ENCODE measurements at places on chromosomes 11 and 22.

GRCh38 chr11:69060806-69061712, 12.3 kb downstream of the TPCN2 start:
- ATAC-seq, result no peak

DNA sequence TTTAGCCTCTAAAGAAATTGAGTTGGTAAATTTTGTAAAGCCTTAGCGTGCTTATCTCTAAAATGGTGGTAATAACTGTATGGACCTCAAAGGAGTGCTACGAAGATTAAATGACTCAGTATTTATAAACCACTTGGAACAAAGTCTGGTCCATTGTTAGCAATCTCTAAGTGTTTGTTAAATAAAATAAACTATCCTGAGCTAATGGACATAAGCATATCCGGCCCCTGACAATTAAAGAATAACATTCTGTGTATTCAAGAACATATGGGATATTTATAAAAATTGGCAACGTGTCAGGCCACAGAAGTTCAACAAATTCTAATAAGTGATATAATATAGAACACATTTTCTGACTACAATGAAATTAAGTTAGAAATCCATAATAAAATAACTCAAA, 71.0 kb downstream of the MYEOV start:
- no peak for ATAC-seq

DNA sequence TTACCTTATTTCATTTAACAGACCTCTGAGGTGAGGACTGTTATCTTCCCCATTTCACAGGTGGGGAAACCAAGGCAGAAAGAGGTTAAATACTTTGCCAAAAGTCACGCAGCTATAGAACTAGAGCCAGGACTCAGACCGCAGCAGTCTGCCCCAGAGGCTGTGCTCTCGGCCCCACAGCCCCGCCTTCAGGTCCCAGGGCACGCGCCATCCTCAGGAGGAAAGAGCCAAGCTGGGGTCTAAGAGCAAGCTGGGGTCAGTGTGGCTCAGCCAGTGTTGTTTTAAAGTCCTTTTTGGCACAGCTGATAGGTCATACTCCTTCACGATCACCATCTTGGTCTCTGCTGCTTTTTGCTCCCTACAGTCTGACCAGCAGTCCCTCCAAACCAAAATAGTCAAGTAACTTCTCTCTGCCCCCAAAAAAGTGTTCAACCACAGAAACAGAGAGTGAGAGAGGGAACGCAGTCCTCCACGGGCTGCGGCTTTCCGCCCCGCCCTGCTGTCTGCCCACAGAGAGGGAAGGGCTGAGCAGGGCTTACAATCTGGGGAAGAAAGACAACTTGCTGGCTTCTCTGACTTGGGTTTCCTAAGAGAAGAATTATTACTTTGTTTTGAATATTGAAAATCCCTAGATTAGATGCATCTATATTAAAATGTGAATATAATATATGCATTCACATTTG, 137.2 kb upstream of the OPCML start:
- no peak for ATAC-seq

DNA sequence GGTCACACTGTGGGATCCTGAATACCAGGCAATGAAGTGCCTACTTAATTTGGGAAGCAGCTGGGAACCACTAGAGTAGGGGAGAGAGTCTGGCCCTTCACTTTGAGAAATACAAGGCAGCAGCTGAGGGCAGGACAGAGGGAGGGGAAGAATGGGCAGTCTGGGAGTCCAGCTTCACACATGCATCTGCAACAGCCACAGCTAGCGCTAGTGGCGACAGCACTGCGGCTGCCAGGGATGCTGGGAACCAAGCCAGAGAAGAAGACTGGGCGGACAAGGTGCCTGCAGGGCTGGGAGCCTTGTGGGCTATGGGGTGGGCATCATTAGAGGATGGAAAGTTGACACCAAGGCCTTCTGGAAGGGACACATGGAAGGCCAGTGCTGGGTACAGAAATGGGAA, 15.8 kb downstream of the SCUBE2 start:
- peak; percentile 39 for ATAC-seq

DNA sequence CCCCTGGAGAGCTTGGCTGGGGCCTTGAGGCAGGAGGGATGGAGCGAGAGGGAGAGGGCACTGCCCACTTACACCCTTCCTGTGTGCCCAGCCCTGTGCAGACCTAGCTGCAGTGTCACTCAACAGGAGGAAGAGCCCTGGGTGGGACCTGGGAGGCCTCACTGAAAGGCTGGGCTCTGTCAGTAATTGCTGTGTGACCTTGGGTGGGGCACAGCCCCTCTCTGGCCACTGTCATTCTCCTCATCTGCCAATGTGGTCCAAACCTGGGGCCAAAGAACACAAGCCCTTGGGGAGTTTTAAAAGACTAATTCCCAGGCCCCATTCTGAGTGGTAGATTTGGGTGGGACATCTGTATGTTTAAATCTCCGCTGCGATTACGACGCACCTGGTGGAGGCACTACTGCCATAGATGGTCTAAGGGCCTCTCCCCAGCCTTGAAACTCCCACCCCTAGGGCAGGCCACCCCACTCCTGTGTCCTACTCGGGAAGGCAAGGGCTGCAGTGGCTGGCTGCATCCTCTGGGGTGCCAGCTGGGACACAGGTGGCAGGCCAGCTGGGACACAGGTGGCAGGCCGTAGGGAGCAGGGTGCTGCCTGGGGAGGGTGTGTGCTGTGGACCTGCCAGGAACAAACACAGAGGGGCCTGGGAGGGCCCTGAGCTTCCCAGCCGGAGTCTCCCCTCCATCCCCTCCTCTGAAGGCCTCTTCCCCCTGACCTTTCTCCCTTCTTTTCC, 12.3 kb upstream of the SOX10 start:
- ATAC-seq, result peak; percentile 13

GRCh38 chr22:28187612-28188011, 268.6 kb upstream of the PITPNB start:
- ATAC-seq, result peak; percentile 6

DNA sequence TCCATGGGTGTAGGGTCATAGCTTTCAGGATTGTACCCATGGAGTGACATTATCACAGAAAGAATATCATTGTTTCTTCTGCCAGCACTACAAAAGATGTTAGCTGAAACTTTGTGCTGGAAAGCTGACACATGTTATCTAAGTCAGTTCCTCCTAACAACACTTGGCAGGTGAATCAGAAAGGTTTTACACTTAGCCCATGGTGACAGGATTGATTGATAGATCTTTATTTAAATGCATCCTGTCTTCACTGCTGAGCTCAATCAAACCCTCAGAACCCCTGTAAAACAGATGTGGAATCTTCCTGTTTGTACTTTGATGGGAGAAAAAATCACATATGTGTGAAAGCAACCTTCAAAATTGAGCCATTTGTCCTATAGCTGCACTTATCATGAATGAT, 811.5 kb upstream of the ANO3 start:
- ATAC-seq, result no peak

DNA sequence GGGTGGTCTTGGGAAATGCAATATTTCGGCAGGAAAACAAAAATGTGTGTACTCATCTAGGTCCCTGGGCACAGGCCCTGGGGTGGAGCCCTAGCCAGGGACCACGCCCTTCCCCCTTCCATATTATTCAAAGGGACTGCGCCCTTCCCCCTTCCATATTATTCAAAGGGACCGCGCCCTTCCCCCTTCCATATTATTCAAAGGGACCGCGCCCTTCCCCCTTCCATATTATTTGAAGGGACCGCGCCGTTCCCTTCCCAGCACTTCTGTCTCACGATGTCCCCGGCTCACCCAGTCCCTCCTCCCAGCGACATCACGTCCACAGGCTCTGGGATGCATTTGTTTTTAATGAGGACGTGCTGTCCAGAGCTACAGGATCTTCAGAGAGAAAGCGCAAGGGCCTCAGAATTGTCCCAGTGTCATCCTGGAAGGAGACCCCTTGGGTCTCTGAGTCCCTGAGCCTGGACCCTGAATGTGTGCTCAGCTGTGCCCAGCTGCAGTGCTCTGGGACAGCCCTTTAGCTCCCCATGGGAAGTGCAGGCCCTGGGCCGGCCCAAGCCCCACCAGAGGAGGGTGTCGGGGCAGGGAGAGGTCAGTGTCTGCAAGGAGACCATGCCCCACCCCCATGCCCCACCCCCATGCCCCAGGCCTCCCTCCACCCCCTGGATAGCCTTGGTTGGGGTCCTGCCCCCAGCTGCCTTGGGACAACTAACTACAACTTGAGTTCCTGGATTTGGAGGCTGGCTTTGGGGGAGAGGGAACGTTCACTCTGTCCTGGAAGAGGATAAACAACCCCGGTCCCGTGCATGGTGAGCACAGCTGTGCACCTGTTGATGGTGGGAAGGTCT, 810.0 kb downstream of the BRD1 start:
- peak; percentile 76 for ATAC-seq

DNA sequence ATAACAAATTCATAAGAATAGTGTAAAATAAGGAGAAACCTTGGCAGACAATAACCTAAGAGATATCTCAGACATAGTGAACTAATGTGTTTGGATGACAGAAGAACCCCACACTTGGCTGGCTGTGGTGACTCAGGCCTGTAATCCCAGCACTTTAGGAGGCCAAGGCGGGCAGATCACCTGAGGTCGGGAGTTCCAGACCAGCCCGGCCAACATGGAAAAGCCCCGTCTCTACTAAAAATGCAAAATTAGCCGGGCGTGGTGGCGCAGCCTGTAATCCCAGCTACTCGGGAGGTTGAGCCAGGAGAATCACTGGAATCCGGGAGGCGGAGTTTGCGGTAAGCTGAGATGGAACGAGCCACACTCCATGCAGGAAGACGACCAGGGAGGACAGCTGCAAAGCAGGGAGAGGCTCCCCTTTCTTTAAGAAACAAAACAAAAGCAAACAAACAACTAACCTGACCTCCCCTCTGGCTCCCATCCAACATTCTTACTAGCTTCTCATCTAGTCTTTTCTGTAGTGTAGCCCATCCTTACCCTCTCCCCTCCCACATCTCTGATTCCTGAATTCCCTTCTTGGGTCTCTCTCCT, 84.2 kb downstream of the ZNF280B start:
- no peak for ATAC-seq

DNA sequence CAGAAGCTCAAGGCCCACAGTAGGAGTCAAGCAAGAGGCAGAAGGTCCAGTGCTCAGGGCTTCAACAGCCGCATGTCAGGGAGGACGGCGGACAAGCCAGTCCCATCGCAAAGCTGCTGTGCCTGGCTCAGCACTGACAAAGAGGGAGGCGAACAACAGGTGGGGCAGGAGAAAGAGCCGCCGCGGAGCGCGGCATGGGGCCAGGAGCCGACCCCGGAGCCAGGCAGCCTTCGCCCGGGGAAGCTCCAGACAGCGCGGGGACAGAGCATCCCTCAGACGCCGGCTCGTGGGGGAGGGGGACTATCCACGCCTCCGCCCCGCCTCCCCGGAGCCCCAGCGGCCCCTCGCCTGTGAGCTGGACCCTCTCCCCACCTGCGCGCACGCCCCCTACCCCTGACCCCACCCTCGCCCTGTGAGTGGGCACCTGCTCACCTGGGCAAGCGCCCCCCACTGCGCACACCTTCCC, 369 bp downstream of the DHCR7 start:
- ATAC-seq, result peak; percentile 54
